Nephron progenitor cell (in vitro differentiated cells): ENCODE measurements at places on chromosomes 5 and 9.
A peak's percentile ranks its signal among the peaks of the same experiment; 100 is the strongest.

DNA sequence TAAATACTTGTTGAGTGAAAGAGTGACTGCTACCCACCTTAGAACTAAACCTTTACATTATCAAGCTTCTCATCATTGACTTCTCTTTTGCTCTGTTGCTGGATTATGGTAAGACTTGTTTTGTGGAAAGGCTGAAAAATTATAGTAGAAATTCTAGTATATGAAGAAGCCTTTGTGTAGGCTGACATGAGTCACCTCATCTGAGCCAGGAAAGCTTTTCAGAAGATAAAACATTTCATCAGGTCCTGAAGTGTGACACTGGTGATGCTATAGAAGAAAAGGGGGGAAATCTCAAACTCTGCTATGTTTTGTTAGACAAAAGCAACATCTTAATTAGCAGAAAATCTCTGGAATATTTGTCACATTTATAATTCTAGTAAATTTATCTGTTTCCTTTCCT, 18.4 kb upstream of the SLC44A1 start:
- no peak for DNase-seq

- DNase-seq, result peak; percentile 74
These were observed at the start of gene SH3GL2 for GRCh38 chr9:17578911-17579793. SH3GL2 (plus strand) TSS chr9:17579066.

DNA sequence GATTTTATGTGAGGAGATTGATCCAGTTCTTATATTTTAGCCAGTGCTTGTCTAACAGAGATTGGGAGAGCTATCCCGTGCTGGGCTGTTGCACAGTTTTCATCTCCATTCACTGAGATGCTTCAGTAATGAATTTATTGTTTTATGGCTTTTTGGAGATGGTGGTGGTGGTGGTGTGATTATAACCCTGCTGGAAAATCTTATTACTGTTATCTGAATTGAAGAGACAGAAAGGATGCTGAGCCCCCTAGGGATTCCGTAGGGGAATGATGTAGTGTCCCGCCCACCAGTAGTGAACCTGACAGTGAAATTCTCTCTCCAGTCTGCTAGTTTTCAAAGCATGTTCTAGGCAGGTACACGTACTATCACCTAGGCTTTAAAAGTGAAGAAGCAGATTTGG, 1.9 kb downstream of the RAI14 start:
- no peak for DNase-seq

GRCh38 chr9:98821831-98822230, 14.4 kb downstream of the GALNT12 start:
- no peak for DNase-seq

GRCh38 chr5:36734422-36734821, 128.0 kb downstream of the SLC1A3 start:
- no peak for DNase-seq

- no peak for DNase-seq
These were observed 23.7 kb upstream of the GOLGA1 start for GRCh38 chr9:124964604-124965003.

DNA sequence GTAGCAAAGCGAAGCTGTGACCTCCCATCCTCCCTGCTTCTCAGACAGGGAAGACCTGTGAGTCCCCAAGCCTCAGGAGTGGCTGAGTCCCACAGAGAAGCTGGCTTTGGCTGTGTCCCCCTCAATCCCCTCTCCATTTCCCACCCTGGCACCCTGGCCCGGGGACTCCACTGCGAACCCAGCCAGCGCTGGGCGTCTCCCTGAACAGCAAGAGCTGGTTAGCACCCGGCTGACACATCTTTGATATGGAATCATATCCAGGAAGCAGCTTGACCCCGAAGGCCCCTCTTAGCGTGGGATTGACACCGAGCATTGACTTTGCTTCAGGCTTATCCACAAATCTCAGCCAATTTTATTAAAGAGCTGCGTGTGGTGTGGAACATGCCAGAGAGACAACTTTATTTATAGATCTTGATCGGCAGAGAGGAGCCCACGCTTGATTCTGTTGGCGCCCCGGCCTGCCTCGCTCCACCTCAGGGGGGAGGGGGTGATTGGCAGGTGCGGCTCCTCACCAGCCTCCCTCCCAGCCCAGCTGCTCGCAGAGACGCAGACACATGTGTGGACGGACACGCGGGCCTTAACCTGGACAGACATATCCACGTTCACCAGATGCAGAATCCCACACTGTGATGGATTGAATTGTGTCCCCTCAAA, 120.7 kb upstream of the MVB12B start:
- DNase-seq, result no peak

DNA sequence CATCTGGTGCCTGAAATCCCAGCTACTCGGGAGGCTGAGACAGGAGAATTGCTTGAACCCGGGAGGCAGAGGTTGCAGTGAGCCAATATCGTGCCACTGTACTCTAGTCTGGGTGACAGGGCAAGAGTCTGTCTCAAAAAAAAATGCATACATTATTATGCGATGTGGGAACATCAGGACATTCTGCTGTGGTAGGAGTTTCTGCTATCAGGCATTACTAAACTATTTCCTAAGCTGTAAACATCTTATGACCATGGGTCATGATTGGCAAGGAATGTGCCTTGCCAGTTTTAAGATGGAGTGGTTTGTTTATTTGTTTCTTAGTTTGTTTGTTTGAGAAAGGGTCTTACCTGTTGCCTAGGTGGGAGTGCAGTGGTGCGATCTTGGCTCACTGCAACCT, 45.1 kb upstream of the FAM120A start:
- no peak for DNase-seq

GRCh38 chr5:14590949-14591348, 9.4 kb downstream of the OTULINL start:
- no peak for DNase-seq

- no peak for DNase-seq
These were observed 437.1 kb downstream of the PRR16 start for GRCh38 chr5:120901199-120901598.

DNA sequence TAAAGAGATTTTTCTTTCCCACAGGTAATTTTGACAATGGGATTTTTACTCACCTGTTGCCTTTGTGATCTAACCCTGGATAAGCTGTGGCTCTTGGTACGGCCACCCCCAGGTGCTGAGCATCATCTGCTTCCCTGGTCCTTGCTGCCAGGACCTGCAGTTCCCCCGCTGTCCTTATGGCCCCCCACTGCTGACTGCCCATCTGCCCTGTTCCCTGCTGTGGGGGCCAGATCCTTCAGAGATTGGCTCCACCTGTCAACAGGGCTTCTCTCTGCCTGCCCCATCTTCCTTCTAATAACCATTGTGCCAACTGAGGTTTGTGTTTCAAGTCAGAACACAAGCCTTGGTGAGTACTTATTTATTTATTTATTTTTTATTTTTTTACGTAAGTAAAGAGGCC, 183.3 kb downstream of the MAPKAP1 start:
- DNase-seq, result no peak

DNA sequence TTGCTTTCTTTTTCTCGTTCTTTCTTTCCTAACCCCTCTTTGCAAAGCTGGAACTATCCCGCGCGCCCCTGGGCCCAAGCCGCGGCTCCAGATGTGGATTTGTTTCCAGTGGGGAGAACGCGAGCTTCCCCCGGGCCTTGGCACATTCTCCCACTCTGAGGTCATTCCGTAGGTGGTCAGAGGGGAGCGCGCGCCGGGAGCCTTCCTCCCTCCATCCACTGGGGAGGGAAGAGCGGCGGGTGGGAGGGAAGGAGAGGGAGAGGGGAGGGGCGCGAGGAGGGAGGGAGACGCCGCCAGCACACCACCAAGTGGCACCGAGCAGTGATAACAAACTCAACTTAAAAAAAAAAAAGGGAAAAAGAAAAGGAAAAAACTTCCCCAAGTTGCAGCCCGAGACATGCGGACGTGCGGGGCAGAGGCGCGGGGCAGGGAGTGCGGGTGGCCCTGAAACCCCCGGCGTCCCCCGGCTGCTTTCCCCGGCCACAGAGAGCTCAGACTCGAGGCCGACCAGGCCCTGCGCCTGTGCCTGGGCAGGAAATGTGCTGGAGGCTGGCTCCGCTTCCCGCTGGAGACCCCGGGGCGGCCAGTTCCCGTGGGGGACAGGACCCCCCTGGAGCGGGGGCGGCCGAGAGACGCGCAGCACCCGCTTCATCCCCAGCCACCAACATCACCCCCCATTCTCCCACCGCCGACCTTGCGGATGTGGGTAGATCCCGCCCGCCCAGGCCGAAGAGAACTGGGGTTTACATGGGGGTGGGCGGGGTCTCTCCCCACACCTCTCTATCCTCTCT, 3.1 kb downstream of the IER5L start:
- DNase-seq, result peak; percentile 73

DNA sequence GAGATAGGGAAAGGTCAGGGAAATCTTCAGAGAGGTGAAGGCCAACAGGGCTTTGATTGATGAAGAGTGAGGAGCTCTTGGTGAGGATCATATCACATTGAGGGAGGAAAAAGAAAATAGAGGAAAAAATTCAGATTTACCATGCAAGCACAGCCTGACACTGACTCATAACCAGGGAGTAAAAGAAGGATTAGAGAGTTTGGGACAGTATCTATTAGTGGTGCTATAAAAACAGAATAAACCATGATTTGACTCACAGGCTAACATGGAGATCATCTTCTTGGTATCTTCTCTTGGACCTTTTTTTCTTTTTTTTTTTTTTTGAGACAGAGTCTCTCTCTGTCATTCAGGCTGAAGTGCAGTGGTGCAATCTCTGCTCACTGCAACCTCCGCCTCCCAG, 44.4 kb downstream of the MUSK start:
- no peak for DNase-seq

- DNase-seq, result no peak
These were observed 79.5 kb downstream of the GLIS3 start for GRCh38 chr9:4220346-4220745.

- DNase-seq, result peak; percentile 53
These were observed 147.5 kb upstream of the FGF10 start for GRCh38 chr5:44536650-44537260.

DNA sequence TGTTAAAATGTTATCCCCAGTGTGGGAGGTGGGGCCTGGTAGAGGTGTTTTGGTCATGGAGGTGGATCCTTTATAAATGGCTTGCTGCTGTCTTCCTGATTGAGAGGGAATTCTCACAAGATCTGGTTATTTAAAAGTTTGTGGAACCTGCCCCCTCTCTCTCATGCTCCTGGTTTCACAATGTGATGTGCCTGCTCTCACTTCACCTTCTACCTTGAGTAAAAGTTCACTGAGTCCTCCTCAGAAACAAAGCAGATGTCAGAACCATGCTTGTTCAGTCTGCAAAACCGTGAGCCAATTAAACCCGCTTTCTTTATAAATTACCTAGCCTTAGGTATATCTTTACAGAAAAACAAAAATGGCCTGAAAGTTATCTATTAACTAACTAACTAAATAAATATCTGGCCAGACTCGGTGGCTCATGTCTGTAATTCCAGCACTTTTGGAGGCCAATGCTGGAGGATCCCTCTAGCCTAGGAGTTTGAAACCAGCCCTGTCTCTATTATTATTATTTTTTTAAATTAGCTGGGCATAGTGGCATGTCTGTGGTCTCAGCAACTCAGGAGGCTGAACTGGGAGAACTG, 1067.4 kb downstream of the CDH9 start:
- no peak for DNase-seq

- no peak for DNase-seq
These were observed 21.5 kb upstream of the WWC1 start for GRCh38 chr5:168269937-168270330.

DNA sequence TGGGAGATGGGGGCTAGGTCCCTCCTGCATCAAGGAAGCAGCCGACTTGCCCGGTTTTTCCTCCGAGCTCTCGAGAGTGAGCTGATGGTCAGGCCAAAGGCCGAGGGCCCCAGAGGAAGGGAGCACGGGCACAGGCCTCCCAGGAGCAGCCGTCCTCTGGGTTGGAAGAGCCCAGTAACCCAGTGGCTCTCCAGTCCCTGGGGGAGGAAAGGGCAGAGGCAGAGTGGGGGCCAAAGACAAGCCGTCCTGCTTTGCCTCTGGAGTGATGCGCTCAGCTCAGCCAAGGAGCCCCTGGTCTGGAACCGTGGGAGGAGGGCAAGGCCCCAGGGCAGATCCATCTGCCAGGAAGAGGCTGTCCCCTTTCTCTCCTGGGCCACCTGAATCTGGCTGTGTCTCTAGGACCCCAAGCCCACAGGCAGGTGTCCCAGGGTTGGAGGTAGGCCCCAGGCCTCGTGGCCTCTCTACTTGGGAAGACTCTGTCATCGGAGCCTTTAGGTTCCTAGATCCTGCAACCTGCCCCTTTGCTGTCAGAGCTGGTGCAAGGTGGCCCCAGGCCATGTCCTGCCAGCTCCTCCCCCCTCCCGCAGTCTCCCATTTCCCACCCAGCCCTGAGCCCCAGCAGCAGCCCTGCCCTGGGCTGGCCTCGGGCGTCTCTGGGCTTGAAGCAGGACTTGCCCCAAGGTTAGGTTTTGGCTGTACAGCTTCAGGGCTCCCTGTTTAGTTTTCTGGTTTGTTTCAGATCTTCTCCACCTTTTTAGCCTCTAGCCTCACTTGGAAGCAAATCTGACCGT, 224.1 kb downstream of the CACNA1B start:
- no peak for DNase-seq

DNA sequence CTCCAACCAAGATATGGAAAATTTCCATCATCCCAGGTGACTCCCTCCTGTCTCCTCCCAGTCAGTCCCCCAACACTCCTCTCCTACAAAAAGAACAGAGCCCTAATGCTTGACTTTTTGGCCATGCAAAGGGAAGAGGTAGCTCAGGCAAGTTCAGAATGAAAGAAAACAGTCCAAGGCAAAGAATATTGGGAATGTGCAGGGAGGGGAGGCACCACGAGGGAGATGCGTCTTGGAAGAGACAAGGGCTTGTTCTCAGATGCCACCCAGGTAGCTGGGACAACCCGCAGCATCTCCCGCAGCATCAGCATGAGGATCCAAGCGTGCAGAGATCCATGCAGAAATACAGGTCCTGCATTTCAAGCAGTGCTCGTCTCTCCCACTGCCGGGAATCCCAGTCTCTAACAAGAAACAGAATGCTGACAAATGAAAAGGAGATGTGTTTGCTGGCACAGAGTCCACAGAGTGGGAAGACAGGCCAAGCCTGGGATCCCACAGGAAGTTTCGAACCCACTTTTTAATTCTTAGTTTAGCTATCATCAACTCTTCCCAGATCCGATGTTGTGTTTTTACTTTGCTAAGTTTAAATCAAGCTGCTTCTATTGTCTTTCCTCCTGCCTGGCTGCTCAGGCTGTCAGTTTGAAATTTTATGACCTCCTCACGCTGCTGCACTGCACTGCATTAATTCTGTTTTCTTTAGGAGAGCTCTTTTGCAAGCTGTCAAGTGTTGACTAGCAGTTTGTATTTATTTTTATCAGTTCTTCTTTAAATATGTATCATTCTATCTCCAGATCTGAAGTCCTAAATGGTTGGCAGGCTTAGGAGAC, 86.8 kb upstream of the OSMR start:
- DNase-seq, result no peak

- no peak for DNase-seq
These were observed 368.4 kb downstream of the IRX2 start for GRCh38 chr5:2382776-2383697.

GRCh38 chr5:164600274-164600673, 1094.9 kb downstream of the MAT2B start:
- no peak for DNase-seq

- DNase-seq, result no peak
These were observed 57.2 kb downstream of the MARCHF3 start for GRCh38 chr5:126973193-126973592.
